ENCODE measurements at places on chromosomes 11 and 22.

GRCh38 chr11:118907051-118908042 is 18.4 kb downstream of the BCL9L start:
- DNase-seq: no peak

DNA sequence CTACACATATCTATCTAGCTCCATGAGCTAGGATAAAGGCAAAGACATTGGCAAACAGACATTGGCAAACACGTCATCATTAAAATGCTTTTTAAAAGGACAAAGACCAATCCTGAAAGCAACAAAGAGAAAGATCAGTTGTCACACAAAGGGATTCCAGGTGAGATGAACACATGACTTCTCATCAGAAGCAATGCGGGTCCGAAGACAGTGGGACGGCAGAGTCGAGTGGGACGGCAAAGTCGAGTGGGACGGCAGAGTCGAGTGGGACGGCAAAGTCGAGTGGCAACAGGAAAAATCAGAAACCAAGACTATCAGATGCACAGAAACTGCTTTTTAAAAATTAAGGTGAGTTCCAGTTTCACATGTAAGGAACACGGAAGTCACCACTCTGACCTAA is 609.5 kb downstream of the BRD1 start:
- no peak for DNase-seq

- DNase-seq: no peak
Measured at GRCh38 chr11:28878025-28878424, 769.8 kb downstream of the METTL15 start.

DNA sequence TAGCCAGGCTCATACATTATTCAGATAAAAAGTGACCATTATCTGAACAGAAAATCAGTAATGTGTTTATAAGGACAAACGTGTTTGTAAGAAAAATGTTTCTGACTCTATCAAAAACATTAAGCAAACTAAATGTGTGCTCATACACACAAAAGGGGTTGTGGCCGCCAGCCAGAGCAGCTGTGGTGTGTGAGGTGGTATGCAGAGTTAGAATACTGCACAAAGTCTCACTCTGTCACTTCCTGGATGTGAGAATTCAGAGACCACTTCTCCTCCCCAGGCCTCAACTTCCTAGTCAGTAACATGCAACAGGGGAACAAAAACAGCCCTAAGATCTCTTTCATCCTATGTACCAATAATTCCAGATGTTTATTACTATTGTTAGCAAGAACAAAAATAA is 9.4 kb downstream of the OR5B21 start:
- no peak for DNase-seq

DNA sequence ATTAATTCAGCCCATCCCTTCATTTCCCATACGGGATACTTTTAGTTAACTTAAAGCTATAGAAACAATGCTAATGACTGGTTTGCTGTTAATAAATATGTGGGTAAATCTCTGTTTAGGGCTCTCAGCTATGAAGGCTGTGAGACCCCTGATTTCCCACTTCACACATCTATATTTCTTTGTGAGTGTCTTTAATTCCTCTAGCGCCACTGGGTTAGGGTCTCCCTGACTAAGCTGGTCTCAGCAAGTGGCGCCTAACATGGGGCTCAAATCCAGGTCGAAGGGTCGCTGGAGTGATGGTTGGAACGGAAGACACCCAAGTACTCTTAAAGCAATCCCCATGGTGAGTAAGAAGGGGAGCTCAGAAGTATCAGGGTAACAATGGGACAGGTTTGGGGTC is 14.4 kb upstream of the OOSP1 start:
- no peak for DNase-seq

GRCh38 chr11:119479685-119480275 is 56.8 kb upstream of the THY1 start:
- no peak for DNase-seq

DNA sequence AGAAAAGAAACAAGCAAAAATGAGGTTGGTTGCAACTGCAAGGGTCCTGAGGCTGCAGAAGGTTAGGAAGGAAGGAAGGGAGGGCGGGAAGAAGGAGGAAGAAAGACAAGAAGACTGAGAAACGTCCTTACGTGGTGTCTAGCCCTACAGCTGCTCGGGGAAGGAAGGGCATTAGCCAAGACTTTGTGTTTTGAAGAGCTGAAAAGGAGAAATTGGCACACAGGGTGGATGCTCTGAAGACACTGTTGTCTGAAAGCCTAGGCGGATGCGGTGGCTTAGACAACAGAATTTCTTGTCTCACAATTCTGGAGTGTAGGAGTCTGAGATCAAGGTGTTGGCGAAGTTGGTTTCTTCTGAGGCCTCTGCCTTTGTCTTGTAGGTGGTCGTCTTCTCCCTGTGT is 60.7 kb downstream of the MCM5 start:
- DNase-seq: no peak

DNA sequence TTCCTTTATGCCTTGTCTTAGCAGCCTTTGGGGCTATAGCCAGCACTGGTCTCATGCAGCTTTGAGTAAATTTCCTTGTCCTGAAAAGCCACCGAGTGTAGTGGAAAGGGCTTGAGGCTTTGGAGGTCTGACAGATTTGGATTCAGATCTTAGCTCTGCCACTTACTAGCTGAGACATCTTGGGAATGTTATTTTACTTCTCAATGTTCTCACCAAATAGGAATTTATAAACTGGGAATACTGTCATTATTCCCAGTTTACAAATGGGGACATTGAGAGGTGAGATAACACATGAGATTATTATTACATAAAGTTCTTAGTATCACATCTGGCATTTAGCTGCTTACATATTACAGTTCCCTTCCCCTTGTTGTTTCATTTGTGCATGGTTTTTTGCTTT is 95.5 kb downstream of the COMMD9 start:
- no peak for DNase-seq

DNA sequence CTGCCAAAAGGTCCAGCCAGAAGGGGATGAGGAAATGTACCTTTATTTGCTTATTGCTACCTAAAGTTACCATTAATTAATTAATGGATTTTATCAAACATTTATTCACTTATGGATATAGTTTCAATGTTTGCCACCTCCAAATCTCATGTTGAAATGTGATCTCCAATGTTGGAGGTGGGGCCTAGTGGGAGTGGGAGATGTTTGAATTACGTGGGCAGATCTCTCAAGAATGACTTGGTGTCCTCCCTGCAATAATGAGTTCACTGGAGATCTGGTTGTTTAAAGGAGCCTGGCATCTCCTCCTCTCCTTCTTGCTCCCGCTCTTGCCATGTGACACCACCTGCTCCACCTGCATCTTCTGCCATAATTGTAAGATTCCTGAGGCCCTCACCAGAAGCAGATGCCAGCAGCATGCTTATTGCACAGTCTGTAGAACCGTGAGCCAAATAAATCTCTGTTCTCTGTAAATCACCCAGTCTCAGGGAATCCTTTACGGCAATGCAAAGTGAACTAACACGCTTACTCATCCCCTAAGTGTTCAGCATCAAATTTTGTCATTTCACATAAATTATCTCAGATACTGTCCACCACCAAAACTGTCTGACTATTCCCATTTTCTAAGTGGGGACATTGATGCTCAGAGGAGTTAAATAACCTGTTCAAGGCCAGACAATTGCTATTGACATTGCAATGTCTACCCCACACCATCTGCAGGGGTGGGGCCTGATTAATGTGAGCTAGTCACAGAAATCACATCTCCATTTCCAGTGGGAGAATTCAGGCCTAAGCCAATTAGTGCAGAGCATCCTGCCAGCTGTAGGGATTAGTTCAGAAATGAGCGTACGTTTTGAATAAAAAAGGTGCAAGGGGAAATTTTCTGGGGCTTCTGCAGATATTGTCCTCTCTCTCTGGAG is 51.6 kb upstream of the SYN3 start:
- DNase-seq: no peak

DNA sequence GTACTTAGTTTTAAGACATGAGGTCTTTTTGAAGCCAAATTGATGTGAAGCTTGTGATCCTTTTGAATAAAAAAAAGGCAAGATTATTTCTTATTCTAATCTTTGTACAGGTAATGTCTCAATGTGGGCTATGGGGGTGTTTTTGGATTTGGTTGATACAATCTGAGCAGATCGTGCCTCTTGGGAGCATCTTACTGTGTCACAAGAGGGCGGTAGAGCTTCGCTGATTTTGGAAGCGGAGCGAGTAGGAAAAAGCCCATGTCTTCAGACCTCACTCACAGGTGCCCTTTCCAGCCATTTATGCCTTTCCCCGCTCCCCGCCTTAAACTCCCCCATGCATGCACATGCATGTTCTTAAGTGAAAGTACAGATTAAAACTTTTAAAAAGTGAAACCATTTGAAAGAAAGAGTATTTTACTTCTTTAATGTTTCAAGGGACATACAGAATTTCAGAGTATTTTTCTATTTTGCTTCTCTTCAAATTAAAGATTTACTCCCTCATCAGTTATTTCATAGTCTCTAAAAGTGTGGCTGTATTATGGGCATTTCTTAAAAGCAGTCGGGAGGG is 18.8 kb downstream of the DDX25 start:
- DNase-seq: no peak

GRCh38 chr22:18121954-18122554 is 11.4 kb downstream of the TUBA8 start:
- DNase-seq: no peak

GRCh38 chr11:67082071-67082791 is 25.6 kb downstream of the RHOD start:
- DNase-seq: no peak

DNA sequence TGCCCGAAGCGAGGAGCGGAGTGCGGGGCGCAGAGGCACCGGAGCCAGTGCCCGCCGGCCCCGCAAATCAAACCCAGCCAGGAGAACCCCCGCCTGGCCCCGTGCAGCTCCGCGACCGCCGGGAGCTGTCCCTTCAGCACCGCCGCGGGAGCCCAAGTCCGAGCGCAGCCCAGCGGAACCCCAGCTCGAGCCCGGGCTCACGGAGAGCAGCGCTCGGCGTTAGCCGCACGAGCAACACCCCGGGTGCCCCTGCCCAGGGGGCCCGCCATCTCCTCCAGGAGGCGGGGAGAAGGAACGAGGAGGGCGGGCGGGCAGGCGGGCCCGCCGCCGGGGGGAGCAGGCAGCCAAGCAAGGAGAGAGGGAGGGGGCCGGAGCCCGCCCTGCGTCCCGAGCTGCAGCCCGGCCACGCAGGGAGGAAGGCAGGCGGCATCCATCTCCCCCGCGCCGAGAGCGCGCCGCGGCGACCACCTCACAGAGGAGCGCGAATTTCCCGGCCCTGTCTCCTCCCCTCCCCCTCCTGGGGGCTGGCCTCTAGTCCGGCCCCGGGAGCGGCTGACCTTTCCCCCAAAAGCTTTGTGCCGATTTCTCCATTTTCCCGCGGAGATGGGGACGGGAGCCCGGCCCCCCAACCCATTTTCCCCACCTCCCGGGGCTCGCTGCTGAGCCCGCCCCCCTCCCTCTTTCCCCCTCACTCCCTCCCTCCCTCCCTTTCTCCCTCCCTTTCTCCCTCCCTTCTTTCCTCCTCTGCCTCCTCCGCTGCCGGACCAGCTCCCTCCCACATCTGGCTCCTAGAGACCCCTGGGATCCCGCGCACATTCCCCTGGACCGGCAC is 621 bp downstream of the KCNC1 start:
- DNase-seq: no peak

DNA sequence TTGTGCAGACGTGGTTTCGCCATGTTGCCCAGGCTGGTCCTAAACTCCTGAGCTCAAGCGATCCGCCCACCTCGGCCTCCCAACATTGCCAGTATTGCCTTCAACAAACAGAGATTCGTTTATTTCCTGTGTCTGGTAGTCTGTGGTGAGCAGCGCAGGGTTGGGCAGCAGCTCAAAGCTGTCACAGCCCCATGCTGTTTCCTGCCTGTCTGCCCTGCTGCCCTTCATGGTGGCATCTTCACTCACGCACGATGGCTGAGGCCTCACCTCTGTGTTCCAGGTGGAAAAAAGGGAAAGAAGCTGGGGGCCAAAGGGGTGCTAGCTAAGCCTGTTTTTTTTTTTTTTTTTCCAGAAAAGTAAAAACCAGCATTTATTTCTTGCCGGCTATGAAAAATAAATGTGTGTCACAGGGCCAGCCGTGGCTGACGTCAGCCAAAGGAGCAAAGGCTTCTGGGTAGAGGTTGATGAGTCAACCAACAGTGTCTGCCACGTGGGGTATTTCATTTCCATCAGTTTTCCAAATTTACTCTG is 28.8 kb downstream of the TBC1D22A start:
- DNase-seq: no peak
